ENCODE measurements at places on chromosomes 6 and 20. TPM values are rescaled to one million over a fixed set of nuclear protein-coding genes. Genes with fewer than 3 reads are reported as not detected.

DNA sequence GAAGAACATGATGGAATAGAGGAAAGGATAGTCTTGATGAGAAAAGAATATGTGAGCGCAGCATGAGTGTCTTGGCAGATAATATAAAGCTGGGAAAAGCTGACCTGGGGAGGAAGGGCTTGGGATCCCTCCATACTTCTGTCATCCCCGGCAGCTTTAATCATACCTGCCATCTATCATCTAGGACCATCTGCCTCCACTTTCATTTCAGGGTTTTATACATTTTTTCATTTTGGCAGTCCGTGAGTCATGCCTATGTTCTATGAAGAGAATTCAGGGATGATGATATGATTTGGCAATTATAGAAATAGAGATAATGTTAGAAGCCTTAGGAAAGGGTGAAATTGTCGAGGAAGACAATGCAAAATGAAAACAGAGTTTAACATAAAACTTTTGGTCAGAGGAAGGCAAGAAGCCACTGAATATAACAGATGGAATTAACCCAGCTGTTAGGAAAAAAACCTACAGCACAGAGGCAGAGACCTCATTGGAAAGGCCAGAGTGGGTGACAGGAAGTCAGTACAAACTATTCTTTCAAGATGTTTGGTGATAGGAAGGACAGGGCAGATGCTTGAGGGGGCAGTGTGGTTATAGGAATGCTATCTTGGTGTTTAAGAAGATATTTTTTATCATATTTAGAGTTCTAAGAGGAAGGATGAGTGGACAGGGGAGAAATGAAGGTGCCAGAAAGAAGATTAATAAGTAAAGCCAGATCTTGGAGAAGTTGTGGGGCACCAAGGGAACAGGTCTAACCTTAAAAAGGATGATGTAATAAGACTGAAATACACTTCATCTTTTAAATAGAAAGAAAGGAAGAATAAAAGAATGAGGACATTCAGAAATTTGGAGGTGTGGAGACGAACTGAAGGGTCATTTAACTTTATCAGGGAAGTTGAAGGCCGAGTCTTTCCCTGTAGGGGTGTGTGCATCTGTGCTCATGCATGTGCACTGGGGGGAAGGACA, 37.8 kb downstream of the MARCKS start:
- no peak for DNase-seq

- no peak for DNase-seq
These were observed 26.8 kb downstream of the REV3L start for GRCh38 chr6:111456208-111456607.

SNAP25 gene
- 8.6 TPM for total RNA-seq

DNA sequence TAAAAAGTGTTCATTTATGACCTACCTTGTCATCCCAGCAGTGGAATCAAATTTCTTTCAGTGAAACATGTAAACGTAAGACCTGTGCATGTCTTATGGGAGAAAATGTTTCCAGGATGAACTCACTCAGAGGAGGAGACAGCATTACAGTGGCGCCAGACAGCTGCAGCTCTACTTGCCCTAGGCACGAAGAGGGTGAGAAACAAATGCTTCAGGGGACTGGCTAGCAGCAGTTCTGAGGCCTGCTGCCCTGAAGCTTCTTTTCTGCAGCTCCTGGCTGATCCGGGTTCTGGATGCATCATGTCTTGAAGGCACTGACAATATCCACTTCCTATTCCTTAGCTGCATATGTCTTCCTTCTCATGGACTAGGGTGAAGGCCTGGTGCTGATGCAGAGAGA, 120.2 kb downstream of the QRSL1 start:
- DNase-seq: no peak

DNA sequence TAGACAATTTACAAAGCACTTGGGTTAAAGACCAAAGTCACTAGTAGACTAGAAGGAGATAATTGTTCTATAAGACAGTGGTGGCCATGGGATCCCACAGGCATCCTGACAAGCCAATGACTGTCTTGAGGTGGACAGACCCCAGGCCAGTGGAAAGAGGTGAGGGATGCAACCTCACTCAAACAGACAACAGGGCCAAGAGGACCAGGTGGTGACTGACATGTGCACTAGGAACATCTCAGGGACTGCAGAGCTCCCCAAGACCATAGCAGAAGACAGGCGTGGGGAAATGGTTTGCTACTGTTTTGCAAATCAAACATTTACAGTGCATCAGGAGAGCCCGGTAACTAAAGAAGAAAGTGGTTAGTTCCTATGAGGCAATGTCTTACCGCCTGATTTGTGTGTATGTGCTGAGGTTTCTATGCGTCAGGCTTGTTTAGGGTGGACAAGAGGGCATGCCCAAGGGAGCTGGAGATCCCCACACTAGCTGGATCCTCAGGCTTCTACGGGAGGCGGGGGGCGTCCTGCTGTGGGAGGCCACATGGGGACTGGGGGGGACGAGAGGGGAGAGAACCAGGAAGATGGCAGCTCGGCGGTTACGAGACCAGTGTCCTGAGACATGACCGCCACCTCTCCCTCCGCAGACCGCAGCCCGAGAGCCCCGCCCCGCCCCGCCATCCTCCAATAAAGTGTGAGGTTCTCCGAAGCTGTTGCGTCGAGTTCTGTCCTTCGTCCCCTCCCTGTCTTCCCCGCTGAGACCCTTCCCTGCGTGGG, 623 bp upstream of the MRPS26 start:
- no peak for DNase-seq

PTPRK gene
- total RNA-seq: 134 TPM

TSBP1 gene
- not detected for total RNA-seq

DNA sequence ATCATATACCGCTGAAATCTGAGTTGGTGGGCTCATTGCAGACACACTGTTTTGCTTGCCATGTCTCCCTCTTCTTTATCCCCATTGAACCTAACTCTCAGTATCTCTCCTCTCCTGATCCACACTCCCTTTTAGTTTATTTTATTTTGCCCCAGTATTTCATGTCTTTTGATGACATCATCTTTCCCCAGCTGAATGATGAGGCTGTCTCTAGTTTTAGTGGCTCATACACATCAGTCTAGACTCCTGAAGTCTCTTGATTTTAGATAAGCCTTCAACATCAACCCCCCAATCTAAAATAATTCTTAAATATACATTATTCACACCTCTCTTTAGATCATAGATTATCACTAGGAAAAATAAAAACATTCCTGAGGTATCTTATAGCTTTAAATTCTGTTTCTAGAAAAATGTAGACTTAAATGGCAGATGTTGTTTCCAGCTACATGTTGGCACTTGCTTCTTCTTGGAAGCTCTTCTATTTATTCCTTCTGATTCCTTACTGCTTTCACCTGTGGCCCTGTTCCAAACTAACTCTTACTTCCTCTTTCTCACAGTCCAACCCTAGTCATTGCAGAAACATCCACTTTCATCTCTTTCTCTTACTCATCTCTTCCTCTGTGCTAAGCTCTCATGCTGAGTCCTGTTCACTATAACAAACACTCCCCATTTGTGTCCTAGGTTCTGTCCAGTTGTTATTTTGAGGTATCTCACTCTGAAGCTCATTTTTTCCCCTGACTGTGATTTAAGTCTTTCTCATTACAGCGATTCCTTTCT, 191.9 kb upstream of the SLC35B3 start:
- no peak for DNase-seq

DNA sequence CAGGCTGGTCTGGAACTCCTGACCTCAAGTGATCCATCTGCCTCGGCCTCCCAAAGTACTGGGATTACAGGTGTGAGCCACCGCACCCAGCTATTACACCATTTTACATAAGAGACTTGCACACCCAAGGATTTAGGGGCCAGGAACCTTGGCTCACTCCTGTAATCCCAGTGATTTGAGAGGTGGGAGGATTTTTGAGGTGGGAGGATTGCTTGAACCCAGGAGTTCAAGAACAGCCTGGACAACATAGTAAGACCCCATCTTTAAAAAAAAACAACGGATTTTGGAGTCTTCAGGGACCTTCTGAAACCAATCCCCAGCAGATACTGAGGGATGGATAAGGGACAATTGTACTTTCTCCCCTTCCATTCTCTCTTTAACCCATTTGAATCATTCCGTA, 55.3 kb upstream of the PIM1 start:
- no peak for DNase-seq

- no peak for DNase-seq
These were observed 43.7 kb upstream of the VSX1 start for GRCh38 chr20:25125636-25126035.

GRCh38 chr6:37965964-37966676, 146.6 kb downstream of the ZFAND3 start:
- no peak for DNase-seq

DNA sequence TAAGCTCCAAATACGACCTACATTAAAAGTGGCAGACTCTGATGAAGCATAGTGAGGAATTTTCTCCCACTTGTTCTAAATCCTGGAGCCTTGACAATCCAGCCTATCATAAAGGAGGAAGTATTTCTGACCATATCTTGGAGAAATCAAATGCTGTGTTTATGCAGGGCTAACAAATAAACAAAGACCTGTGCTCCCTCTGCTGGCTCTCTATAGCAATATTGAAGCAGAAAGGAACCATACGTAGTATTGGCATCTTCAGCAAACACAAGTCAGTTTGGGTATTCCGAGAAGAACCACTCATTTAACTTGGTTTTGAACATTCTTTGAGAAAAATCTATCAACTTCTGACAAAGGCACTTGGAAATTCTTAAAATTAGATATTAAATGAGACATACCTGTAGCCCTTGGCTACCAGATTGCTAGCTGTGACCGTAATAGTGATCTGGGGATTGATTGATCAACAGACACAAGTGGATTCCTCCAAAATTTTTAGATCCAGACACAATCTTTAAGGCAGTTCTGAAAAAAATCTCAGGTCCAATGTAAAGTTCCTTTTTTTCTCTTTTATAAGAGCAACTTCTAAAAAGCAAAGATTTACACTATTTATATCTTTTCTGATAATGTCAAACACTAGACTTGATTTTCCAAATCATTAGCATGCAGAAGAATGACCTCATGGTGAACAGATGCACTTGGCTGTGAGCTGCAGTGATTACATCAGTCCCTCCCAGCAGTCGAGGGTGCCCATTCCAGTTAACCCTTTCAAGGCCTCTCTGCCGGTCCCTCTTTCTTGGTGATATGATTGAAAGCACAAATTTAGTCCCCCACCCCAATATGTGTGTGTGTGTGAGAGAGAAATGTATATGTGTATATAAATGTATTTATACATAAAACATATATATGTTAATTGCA, 40.2 kb downstream of the INSM1 start:
- no peak for DNase-seq

NRN1 gene
- total RNA-seq: 4.5 TPM
